Stimulated activated CD4-positive, alpha-beta T cell treated with anti-CD3 and anti-CD28 coated beads, Interleukin-12 subunit alpha, Interleukin-12 subunit beta, amount 100 ng/mL, for 48 hours (primary cell): ENCODE measurements at places on chromosomes 12 and 14.

DNA sequence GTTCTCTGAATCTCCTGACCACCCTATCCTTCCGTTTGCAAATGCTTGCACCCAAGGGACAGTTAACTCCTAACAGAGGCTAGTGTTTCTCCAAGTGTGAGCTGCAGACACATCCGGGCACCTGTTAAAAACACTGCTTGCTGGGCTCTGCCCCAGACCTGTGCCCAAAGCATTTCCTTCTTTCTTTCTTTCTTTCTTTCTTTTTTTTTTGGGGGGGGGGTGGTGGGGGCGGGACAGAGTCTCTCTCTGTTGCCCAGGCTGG is 42.5 kb downstream of the SPRING1 start:
- no peak for DNase-seq

- DNase-seq, result no peak
Observed at GRCh38 chr14:25019892-25020291, 30.1 kb downstream of the STXBP6 start.

DNA sequence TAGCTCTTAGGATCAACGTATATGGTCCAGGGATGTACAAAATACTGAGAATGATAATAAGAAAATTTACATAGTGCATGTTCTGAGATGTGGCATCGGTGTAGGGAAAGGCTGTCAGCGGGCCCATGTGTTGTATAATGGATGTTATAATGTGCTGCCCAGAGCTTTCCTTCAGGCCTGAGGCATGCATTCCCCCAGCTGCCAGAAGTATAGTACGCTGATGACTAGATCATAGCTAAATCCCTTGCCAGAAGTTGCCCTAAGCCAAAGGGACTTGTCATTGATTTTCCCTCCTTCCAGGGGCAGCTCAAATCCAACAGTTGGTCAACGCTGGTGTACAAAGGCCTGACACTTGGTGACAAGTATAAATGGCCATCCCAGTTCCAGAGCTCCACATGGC is 6.5 kb upstream of the OR11G2 start:
- no peak for DNase-seq

GRCh38 chr12:132560614-132561426 is 49.6 kb downstream of the LRCOL1 start:
- DNase-seq, result peak; percentile 78

DNA sequence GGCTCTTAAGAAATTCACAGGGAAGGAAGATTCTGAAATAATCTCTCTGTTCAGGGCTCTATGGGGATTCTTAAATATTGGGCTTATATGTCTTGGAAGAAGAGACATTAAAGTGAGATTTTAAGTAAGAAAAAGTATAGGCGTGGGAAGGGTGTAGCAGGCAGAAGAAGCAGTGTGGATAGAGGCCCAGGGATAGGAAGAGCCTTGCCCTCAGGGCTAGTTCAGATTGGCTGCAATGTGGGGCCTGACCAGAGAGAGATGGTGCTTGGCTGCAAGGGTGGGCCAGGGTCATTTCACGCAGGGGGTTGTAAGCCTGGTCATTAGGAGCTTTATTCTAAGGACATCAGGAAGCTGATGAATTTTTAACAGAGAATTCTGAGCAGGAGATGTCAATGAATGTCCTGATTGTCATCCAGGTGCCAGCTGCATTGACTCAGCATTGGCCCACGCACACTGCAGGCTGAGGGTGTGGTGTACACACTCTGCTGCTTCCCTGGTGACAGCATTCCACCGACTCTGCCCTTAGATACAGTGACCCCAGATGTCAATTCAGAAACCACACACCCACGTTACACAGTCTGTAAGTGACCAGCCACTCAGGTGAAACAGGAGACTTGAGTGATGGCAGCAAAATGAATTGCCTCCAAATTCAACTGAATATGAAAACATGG is 582.5 kb downstream of the NRXN3 start:
- no peak for DNase-seq

DNA sequence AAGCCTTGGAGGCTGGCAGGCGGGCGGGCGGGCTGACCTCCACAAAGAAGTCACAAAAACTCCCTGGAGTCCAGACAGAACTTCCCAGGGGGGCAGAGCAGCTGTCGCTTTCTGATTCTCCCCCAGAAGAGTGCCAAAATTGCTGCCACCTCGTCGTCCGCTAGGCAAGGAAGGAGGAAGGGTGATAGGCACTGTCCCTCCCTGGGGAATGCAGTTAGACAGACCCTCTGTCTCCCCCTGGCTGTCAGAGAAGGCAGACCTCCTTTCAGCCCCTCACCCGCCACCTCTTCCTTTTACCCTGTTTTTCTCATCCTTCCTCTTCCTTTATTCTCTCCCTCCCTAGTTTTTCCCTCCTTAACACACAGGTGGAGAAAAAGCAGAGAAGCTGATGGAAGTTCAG is 18.7 kb downstream of the GRIN2B start:
- no peak for DNase-seq

DNA sequence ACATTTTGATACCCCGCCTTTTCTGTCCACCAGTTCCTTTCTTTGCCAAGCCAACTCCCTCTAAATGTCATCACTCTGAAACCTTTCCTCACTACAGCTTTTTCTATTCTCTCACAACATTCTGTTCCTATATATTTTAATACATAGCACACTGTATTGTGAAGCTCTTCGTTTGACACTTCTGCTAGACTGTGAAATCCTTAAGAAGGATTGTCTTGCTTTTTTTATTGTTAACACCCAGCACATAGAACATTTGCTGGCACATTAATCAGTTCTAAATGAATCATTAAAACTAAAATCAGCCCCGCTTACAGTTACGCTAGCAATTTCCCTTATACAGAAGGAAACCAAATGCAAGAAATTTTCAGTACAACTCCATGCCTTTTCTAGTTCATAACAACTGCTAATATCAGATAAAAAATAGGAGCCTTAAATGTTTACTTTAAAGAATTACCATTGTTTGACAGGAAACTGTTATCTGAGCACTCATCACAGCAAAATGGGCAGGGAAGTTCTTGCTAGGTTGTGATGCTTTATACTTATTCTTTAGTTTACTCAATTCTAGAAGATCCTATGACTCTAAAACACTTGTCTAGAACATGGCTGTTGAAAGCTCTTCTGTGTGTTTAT is 93.5 kb downstream of the PPP1R12A start:
- DNase-seq, result no peak

- no peak for DNase-seq
Observed at GRCh38 chr14:59406454-59407245, 58.5 kb downstream of the GPR135 start.
